ENCODE measurements at places on chromosomes 6 and 20.

GRCh38 chr6:35955521-35955920 is 34.6 kb upstream of the SRPK1 start:
- no peaks in the 10 kb centered on the region for H3K36me3 ChIP-seq
- H3K4me3 ChIP-seq, result no peak overlapping the region
- no peak overlapping the region for H3K27ac ChIP-seq
- DNase-seq, result no peak
- no peaks in the 10 kb centered on the region for H3K4me1 ChIP-seq

- H3K27ac ChIP-seq, result no peak overlapping the region
- no peak overlapping the region for H3K4me3 ChIP-seq
- H3K4me1 ChIP-seq, result no peaks in the 10 kb centered on the region
- no peaks in the 10 kb centered on the region for H3K27me3 ChIP-seq
- DNase-seq, result no peak
These were observed 32.0 kb upstream of the EDN1 start for GRCh38 chr6:12258191-12258590.

- H3K27me3 ChIP-seq, result peaks cover 89% of the 10 kb centered on the region
- DNase-seq, result no peak
- H3K27ac ChIP-seq, result no peak overlapping the region
- H3K4me1 ChIP-seq, result peaks cover 23% of the 10 kb centered on the region
These were observed 17.5 kb upstream of the ZSCAN9 start for GRCh38 chr6:28207510-28208110.

- no peaks in the 10 kb centered on the region for H3K4me1 ChIP-seq
- no peaks in the 10 kb centered on the region for H3K27me3 ChIP-seq
- H3K36me3 ChIP-seq, result no peaks in the 10 kb centered on the region
- no peak overlapping the region for H3K27ac ChIP-seq
- H3K4me3 ChIP-seq, result no peak overlapping the region
These were observed 729.4 kb downstream of the TENT5A start for GRCh38 chr6:81023007-81023582.

GRCh38 chr6:90637320-90637719 is 50.4 kb upstream of the MAP3K7 start:
- peaks cover 13% of the 10 kb centered on the region for H3K27me3 ChIP-seq
- H3K36me3 ChIP-seq, result no peaks in the 10 kb centered on the region
- no peaks in the 10 kb centered on the region for H3K4me1 ChIP-seq
- H3K4me3 ChIP-seq, result no peak overlapping the region
- DNase-seq, result no peak
- H3K27ac ChIP-seq, result no peak overlapping the region

- H3K4me1 ChIP-seq, result no peaks in the 10 kb centered on the region
- no peaks in the 10 kb centered on the region for H3K36me3 ChIP-seq
- H3K4me3 ChIP-seq, result no peak overlapping the region
- no peak overlapping the region for H3K27ac ChIP-seq
- no peak for DNase-seq
These were observed 675.8 kb downstream of the HACE1 start for GRCh38 chr6:104183816-104184435.

- H3K4me1 ChIP-seq, result no peaks in the 10 kb centered on the region
- no peak overlapping the region for H3K27ac ChIP-seq
- DNase-seq, result no peak
- no peak overlapping the region for H3K4me3 ChIP-seq
These were observed 109.0 kb downstream of the TAF4 start for GRCh38 chr20:61956396-61957342.

GRCh38 chr6:149224399-149224798 is 93.1 kb upstream of the TAB2 start:
- H3K27me3 ChIP-seq, result no peaks in the 10 kb centered on the region
- DNase-seq, result no peak
- no peak overlapping the region for H3K4me3 ChIP-seq
- H3K36me3 ChIP-seq, result no peaks in the 10 kb centered on the region
- H3K4me1 ChIP-seq, result no peaks in the 10 kb centered on the region
